ENCODE measurements at places on chromosomes 3 and 15.

- ATAC-seq, result peak; percentile 96
Measured at GRCh38 chr15:90818251-90819210, 49.9 kb upstream of the FURIN start.

- ATAC-seq, result no peak
Measured at GRCh38 chr15:97783240-97783639, 177.3 kb upstream of the ARRDC4 start.

GRCh38 chr3:118641608-118642007 lies 393.0 kb downstream of the IGSF11 start:
- no peak for ATAC-seq

GRCh38 chr3:8780279-8780678 lies 10.9 kb upstream of the OXTR start:
- ATAC-seq, result no peak

GRCh38 chr3:47989981-47990440 lies 26.2 kb downstream of the MAP4 start:
- peak; percentile 85 for ATAC-seq

DNA sequence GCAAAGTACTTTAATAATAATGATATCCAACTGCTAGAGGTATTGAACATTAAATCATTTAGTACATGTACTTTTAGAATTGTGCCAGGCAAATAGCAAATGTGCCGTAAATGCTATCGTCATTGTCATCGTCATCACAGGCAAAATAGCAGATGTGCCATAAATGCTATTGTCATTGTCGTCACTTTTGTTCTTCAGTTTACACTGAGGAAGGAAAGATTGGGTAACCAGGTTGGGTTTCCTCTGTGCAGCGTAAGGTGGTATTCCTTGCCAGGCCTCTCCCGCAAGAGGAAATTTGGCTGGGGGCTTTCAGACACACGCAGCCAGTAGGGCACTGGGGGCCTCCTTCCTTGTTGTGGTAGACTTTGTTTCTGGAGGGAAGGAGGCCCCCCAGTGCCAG lies 26.4 kb downstream of the ABHD17C start:
- ATAC-seq, result no peak

DNA sequence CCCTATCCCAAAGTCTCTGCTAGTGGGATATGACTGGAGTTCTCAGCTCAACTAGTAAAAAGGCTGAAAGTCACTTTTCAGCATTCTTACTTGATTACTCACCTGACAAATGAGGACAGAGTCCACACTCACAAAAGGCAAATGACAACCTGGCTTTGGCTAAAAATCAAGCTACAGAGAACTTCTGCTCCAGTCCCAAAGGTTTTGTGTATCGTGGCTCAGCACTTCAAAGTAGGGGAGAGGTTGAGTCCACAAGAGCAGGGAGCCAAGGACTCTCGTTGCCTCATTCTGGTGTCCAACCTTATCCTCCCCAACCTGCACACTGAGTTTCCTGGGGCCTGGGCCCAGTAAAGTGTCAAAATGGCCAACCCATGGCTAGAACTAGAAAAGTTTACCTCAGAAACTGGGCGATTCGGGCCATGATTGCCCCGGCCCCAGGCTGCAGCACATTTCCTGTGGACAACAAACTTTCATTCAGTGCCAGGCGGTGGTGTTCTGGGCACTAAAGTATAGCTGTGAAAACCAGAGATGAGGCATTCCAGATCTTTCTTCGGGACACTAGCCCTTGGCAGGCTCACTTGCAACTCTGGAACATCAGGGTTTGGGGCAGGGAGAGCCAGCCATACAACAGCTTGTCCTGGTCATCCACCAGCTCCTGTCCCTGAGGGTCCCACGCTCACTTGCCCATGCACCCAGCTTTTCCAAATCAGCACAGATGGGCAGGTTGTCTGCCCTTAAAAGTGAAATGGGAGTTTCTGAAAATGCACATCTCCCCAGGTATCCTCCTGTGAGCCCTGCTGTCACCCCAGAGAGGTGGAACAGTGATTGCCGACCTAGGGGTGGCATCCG lies 3.1 kb downstream of the ACAA1 start:
- ATAC-seq, result no peak

DNA sequence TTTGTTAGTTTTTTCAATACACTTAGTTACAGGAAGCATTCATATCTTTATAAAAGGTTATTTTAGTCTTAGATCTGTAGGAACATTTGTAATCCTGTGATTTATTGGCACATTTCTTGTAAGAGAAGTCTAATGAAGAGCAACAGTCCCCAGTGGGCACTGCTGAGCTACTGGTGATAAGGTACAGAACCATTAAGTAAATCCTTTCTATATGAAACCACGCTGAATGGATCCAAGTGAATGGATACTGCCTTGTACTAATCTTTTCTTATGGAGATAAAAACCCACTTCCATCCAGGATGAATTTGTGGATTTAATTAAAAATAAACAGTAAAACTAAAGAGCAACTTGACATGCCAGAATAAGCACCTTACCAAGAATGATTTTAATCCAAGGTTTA lies 64.0 kb downstream of the SHQ1 start:
- no peak for ATAC-seq

DNA sequence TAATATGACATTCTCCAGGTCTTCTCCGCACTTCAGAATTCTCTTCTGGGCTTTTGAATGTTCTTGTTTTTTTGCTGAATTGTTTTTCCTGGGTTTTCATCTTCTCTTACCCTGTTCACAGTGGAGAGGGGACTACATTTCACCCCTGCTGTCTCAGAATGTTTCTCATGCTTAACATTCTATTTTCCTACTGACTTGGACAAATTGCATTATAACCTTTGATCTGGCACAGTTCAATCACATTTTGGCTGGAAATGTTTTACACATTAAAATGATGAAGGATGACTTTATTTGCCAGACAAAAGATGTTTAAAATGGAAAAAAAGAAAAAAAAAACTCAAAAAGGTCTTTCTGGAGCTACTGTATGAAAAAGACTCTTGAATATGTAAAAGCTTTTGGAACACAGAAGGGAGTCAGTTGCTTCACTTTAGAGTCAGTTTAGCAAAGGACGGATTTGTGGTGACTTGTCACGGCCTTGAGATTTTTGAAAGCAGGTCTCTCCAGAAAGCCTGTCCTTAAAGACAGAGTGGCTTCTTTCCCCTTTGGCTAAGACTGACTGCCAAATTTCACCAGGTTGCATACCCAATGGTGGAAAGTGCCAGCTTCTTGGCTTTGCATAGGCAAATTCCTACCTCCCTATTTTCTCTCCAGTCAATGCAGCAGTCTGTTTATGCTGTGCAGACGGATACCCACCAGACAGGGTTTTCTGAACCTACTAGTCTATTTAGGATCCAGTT lies 401.0 kb upstream of the TBL1XR1 start:
- no peak for ATAC-seq

DNA sequence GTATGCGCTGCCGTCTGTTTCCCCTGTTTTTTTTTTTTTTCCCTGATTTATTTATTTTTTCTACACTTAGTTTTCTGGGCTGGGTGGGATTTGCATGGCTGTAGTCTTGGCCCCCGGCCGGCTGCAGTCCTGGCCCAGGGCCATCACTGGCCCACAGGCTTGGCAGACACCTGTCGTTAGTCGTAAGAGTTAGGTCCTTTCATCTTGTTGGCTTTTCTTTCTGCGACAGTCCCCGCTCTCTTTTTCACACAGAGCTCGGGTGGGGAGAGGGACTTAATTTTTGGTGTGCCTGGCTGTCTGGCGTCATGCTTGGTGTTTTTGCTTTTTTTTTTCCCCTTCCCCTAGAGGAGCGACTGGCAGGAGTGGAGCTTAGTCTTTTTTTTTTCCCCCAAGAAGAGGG lies 183.4 kb downstream of the KLF13 start:
- no peak for ATAC-seq

- ATAC-seq, result no peak
Measured at GRCh38 chr3:123914829-123915228, 30.7 kb upstream of the MYLK start.

DNA sequence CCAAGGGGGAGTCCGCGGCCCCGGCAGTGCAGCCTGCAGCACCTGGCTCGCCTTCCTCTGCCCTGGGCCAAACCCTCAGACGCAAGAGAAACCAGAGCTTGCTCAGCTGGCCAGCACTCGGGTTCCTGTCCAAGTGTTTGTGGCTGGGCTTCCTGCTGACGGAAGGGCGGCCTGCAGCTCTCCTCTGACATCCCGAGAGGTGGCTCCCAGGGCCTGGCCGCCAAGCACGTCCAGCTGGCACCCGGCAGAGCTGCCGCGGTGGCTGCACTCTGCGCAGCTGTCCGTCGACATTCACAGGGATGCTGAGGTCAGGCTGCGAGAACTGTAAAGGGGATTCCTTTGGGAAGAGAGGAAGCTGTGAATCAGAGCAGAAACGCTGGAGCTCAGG lies 85.6 kb downstream of the CPN2 start:
- ATAC-seq, result no peak

- no peak for ATAC-seq
Measured at GRCh38 chr3:191240486-191240885, 41.4 kb downstream of the OSTN start.

GRCh38 chr3:149541091-149541491 lies 66.6 kb downstream of the TM4SF4 start:
- ATAC-seq, result no peak

- ATAC-seq, result no peak
Measured at GRCh38 chr3:48013288-48013980, 2.8 kb downstream of the MAP4 start.

GRCh38 chr3:138861798-138862197 lies 27.1 kb upstream of the PIK3CB start:
- no peak for ATAC-seq

DNA sequence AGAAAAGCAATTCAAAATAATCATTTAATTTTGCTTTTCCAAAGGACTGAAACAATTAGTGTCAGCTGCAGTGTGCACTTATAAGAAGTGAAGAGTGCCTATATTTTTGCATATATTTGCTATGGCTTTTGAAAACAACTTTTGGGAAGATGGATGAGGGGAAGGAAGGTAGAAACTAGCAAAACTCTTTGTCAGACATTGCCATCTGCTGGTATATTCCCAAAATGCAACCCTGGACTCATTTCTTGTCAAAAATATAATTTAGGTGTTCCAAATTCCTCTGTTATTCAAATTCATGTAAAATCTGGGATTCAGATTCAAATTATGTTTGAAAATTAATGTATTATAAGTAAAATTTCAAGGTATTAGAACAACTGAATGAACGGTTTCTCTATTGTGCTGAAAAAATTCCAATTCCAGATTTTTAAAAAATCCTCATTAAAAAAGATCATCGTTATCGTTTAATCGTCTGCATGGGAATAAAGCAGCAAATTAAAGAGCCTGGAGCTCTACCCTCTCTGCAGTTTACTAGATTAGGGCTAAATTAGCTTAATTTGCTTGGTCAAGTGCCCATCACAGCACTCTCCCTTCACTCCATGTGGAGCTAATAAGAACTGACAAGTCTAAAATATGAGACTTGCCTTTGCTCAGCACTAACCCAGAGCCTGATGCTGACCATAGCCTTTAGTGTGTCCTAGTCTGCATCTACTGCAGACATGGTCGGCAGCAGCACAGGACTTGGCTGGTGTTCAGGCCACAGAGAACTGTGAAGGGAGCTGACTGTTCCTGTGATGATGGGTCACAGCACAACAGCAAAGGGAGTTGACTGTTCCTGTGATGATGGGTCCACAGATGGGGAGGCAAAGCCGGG lies 67.9 kb upstream of the MITF start:
- ATAC-seq, result no peak

- peak; percentile 63 for ATAC-seq
Measured at GRCh38 chr3:70972855-70973254, 610.7 kb downstream of the FOXP1 start.

DNA sequence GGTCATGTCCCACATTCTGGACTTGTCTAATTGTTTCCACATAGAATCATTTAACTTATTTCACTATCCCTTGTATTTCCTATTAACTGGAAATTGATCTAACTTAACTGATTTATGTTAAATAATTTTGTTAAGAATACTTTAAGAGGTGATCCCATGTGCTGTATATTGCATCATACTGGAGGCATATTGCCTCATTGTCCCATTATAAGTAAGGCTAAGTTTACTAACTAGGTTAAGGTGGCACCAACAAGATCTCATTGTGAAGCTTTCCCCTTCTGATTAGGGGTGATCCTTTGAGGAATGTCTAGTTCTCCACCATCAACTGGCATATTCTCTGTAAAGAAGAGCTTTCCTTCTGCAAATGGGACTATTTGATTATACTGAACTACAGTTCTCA lies 24.4 kb downstream of the MAP1A start:
- no peak for ATAC-seq

DNA sequence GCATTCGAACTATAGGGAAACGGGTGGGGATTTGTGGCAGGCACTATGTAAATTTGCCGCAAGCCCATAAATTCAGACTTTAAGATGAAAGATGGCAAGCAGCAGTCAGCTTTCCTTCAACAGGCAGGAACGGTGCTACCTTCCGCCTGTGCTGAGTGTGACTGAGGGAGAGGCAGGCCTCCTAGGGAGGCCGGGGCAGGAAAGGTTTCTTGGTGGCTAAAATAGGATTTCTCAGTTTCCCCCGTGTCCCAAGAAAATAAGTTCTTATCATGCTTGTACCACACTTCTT lies 12.5 kb downstream of the FLNB start:
- ATAC-seq, result no peak

- no peak for ATAC-seq
Measured at GRCh38 chr3:188956839-188957489, 214.8 kb upstream of the TPRG1 start.

- ATAC-seq, result no peak
Measured at GRCh38 chr3:195017151-195017550, 253.8 kb downstream of the XXYLT1 start.

DNA sequence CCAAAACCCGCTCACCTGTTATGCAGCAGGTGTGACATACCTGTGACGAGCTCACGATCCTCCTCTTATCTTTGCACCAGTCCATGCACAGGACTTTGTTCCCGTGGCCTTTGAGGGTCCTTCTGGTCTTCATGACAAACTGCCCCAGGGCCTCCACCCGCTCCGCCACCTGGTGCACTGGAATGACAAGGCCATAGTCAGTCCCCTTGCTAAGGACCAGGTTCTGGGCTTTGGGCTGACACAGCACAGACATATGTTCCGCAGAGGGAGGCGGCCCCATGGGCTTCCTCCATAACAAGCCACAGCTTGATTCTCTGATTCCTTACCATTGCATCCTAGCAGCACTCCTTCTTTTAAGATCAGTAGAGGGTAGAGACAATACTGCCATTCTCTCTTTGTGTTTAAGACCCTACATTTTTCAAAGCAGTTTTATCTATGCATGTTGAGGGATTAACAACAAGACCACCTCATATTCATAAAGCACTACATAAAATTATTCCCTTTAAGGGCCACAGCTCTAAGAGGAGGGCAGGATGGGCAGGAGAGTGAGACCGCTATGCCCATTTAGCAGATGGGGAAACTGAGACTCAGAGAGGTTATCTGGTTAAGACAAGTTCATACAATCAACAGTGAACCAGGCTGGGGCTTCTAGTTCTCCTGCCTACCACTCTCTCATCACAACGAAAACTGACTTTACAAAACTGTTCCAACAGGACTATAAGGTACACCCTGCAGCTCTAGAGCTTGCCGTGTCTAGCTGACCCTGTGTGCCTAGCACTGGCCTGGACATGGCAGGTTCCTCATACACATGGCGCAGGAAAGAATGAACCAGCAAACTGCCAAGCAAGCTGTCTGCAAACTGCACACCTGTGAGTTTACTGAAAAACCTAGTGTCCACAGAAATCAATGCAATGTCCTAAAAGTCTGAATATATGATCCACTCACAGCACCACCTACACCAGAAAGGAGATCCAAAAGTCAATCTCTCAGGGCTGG lies 37.0 kb downstream of the GNB5 start:
- ATAC-seq, result no peak

All from stimulated activated memory B cell treated with anti-CD40 and anti-IgM and Interleukin-4, amounts not matched to agents 10 μg/mL and 1 μg/mL and 100 μg/mL, for 72 hours (primary cell).